ENCODE measurements at places on chromosomes 12 and 14.

- DNase-seq, result no peak
These were observed 908.4 kb upstream of the NOVA1 start for GRCh38 chr14:27506272-27506671.

DNA sequence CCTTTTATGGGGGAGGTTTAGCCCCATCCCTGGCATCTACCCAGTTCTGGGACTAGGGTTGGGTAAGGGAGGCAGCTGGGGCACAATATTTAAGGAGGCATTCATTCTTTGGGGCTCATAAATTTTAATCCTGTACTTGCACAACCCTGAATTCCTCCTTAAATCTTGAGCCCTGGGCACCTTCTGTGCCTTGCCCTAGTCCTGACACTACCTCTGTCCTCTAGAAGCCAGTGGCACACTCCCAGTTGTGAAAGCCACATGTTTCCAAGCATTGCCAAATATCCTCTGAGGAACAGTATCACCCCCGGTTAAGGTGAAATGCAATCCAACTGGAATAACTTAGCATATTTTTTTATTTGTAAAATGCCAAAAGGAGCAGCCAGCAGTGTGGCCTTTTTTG is 36.6 kb downstream of the SLC16A7 start:
- no peak for DNase-seq

GRCh38 chr14:59863806-59864525 is 6.6 kb downstream of the RTN1 start:
- no peak for DNase-seq

DNA sequence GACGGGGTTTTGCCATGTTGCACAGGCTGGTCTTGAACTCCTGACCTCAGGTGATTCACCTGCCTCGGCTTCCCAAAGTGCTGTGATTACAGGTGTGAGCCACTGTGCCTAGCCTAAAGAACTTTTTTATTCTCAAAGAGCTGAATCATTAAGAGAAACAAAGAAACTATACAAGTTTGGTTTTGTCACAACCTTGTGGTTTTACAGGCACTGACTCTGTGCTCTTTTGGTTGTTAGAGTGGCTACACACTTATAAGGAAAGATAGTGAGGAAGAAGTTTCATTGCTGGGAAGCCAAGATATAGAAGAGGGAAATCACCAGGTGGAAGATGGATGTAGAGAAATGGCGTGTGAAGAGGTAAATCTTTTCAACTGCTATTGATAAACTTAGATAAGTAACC is 10.1 kb upstream of the DNAH10 start:
- DNase-seq, result no peak

GRCh38 chr14:88166616-88167015 is 156.5 kb downstream of the KCNK10 start:
- no peak for DNase-seq

DNA sequence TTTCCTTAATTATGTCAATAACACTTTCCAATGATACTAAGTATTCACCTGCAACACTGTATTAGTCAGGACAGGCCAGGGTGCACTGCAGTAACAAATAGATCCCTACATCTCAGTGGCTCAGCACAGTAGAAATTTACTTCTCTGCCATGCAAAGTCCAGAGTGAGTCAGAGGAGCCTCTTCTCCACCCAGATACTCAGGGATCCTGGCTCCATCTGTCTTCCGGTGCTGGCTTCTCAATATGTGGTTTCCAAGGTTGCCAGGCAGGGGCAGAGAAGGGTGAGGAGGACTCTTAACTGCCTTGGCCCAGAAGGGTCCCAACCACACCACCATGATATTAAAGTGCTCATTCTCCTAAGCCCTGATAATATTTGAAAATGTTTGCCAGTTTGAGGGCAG is 47.8 kb downstream of the ADGRD1 start:
- DNase-seq, result no peak

GRCh38 chr14:52380294-52380693 is 66.2 kb downstream of the PTGER2 start:
- DNase-seq, result no peak

GRCh38 chr14:96285667-96286066 is 29.7 kb downstream of the BDKRB1 start:
- DNase-seq, result no peak

GRCh38 chr12:25089738-25090137 is 105.2 kb downstream of the DNAI7 start:
- DNase-seq, result no peak

DNA sequence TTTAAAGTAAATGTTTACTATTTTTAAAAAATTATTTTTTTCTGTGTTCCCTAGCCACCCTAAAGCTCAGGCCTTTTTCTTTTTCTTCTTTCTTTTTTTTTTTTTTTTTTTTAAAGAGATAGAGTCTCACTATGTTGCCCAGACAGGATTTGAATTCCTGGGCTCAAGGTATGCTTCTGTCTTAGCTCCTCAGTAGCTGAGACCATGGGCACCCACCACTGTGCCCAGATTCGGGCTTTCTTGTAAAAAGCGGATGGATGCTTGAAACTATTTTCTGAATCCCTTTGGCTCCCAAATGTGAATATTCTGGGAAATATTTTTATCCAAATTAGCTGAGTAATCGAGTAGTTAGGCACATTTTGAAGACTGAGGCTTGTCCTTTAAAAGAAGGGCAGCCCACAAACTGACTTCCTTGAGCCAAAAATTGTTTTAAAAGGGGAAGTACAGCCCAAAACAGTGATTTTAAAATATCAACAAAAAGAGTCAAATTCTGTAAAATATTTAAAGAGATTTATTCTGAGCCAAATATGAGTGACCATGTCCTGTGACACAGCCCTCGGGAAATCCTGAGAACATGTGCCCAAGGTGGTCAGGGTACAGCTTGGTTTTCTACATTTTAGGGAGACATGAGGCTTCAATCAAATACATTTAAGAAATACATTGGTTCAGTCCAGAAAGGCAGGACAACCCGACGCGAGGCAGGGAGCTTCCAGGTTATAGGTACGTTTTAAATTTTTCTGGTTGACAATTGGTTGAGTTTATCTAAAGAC is 28.8 kb upstream of the HIGD1C start:
- no peak for DNase-seq

DNA sequence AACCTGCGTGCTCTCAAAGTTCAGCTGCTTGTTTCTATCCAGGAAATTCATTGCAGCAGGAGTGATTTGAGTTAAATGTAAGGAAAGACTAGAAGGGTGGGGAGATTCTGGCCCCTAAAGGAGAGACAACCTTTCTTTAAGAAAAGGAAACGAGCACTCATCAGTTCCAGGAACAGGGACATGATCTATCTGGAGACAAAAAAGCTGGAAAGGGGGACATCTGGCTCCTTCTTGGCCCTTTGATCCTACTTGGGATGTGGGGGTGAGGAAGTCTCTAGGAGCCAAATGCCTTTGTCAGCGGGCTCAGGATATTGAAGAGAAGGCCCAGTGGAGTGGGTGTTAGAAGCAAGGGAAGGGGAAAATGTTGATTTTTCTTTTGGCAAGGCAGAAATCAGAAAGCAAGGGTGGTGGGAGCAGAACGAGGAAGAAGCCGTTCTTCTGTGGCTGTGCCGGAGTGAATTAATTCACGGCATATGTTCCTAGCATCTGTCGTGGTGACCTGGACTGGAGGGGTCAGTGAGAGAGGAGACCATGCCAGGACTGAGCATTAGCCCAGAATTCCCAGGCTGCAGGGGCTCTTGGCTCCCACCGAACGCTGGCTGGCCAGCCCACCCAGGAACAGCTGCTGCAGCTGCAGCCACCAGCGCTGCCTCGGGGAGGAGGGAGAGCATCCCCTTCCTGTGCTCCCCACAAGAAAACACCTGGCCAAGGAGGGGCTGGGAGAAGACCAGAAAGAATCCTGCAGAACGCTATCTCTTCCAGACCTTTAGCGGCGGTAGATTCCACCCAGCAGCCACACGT is 62.8 kb upstream of the GPATCH2L start:
- DNase-seq, result no peak

GRCh38 chr12:70831543-70831942 is 89.0 kb downstream of the PTPRR start:
- no peak for DNase-seq

DNA sequence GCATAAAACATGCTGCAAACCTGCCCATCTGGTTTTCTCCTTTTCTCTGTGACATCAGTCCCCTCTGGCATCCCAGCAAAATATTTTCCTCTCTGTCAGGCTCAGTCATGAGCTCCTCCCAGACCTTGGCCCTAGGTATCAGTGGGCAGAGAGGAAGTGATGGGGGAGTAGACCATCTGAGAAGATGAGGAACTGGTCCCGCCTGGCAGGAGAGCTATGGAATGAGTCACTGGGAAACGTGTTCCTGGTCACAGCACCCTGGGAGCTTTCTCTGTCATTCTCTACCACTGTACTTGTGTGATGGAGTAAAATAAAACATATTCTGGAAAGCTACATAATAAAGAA is 5.0 kb upstream of the SRSF9 start:
- DNase-seq, result no peak
